ENCODE measurements at places on chromosomes 12 and 14. TPM values are rescaled to one million over a fixed set of nuclear protein-coding genes. Genes with fewer than 3 reads are reported as not detected.

TPCN1 gene
- total RNA-seq = 56.3 TPM

SPIC gene
- total RNA-seq = not detected

LYZ gene
- total RNA-seq = 4.5 TPM

ZNF10 gene
- 3.8 TPM for total RNA-seq

PSMB5 gene
- total RNA-seq = 62.7 TPM

GALNT16 gene
- 38.0 TPM for total RNA-seq

NUAK1 gene
- total RNA-seq = 29.7 TPM

HOXC5 gene
- total RNA-seq = not detected

KRT73 gene
- total RNA-seq = not detected

LRRC43 gene
- total RNA-seq = not detected

BDKRB1 gene
- not detected for total RNA-seq

PAX9 gene
- not detected for total RNA-seq

FAIM2 gene
- 0.75 TPM for total RNA-seq

KRT72 gene
- not detected for total RNA-seq

PCED1B gene
- 1.5 TPM for total RNA-seq

HSPB8 gene
- 129 TPM for total RNA-seq

MYH6 gene
- total RNA-seq = not detected

CRY1 gene
- total RNA-seq = 23.0 TPM

P2RX4 gene
- 4.3 TPM for total RNA-seq

P2RX2 gene
- not detected for total RNA-seq

MYO1H gene
- total RNA-seq = not detected

LHX5 gene
- total RNA-seq = not detected

TGM1 gene
- 1.7 TPM for total RNA-seq

ZBTB42 gene
- 23.5 TPM for total RNA-seq

POTEM gene
- not detected for total RNA-seq

PA2G4 gene
- 101 TPM for total RNA-seq

MGAT4C gene
- total RNA-seq = not detected

CPNE6 gene
- total RNA-seq = not detected

CIT gene
- total RNA-seq = 1.2 TPM

PTCSC3 gene
- total RNA-seq = not detected

CAPZA3 gene
- not detected for total RNA-seq

GSKIP gene
- 17.5 TPM for total RNA-seq

AMDHD1 gene
- 0.96 TPM for total RNA-seq

TPPP2 gene
- total RNA-seq = not detected

GLS2 gene
- not detected for total RNA-seq

GPR65 gene
- 0.32 TPM for total RNA-seq

POC1B gene
- total RNA-seq = 15.8 TPM

GPR84 gene
- total RNA-seq = not detected

Data from ascending aorta (tissue), 2 donors.